ENCODE measurements at places on chromosomes 6 and 20.

DNA sequence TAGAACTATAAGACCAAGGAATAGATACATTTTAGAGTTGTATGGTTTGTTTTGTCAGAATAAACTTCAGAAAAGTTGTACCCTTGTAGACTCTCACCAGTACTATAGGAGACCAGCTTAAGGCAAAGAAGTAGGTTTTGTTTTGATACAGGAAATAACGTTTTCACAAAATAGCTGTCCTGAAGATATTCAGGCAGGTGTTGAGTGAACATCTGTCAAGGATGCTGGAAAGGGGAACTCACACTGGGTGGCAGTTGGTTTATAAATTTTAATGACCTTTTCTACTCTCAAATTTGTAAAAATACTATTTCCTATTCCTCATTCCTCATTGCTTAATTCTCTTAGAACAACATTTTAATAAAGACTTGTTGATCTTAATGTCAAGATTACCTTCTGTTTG, 174.0 kb upstream of the MAN1A1 start:
- DNase-seq = no peak

DNA sequence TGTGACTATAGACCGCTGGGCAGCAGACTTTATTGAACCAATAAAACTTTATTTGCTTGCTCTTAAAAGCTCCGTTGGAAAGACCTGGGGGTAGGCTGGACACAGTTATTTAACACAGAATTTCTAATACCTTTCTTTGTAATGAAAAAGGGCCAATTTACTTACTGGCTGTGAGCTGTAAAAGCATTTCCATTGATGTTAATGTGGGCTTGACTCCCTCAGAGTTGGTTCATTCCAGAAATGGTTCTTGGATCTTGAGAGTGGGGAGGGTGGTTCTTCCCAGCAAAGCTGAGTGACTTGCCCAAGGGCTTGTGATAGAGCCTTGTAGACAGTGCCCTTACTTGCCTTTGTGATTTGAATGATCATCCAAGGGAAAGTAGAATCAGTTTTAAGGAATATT, 100.6 kb downstream of the SOX4 start:
- DNase-seq = no peak

GRCh38 chr6:13536796-13537526, 37.4 kb upstream of the SIRT5 start:
- DNase-seq = no peak

GRCh38 chr6:36312854-36313648, 23.6 kb downstream of the BNIP5 start:
- peak; percentile 14 for DNase-seq

All from hematopoietic multipotent progenitor cell treated with erythropoietin and hydrocortisone succinate and interleukin-3 and kit ligand, for 8 days (in vitro differentiated cells).